ENCODE measurements at places on chromosomes 5 and 9.

GRCh38 chr5:118776755-118777154 lies 211.6 kb downstream of the DTWD2 start:
- no peak for DNase-seq

DNA sequence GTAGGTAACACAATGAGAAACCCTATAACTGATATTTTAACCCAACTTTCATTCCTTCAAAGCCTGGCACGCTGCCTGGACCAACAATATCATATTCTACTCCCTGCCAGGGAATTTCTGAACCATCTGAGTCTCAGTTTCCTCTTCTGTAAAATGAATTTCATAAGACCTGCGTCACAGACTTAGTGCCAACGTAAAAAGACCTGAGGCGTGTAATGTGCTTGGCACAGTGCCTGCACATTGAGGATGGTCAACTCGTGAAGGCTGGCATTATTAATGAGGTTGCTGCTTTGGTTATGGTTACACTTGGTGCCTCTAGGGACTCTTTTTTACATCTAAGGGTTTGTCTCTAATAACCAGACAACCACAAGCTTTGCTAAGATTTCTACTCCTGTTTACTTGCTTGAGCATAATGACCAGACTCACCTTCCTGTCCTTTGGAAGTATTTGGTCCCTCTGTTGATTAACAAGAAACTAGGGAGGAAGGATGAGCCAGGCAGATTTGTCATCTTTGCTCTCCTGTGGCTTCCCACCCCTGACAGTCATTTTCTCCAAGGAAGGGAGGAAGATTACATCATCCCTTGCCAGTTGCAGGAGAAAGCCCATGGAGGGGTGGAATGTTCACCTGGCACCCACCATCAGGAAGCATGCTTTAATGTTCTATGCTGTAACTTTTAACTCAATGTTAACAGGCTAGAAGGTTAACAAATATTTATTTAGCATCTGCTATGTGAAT lies 79.0 kb downstream of the PAPPA start:
- no peak for DNase-seq

DNA sequence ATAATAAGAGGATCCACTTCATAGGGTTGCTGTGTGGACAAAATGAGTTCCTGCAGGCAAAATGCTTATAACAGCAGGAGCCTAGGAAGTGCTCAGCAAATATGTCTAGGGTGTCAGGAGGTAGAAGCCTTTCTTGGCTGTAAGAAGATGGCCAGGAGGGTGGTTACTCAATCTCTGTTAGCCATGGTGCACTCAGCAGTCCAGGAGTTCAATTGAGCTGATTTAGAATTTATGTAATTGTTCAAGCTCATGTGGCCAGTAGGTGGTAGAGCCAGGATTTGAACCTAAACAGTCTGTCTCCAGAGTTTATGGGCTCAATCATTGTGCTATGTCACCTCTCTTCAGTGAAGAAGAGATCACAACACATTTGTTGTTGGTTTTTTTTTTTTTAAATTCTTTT lies 381.2 kb downstream of the KIF4B start:
- DNase-seq = no peak

- no peak for DNase-seq
Measured at GRCh38 chr5:102762562-102763227, 7.6 kb downstream of the PAM start.

DNA sequence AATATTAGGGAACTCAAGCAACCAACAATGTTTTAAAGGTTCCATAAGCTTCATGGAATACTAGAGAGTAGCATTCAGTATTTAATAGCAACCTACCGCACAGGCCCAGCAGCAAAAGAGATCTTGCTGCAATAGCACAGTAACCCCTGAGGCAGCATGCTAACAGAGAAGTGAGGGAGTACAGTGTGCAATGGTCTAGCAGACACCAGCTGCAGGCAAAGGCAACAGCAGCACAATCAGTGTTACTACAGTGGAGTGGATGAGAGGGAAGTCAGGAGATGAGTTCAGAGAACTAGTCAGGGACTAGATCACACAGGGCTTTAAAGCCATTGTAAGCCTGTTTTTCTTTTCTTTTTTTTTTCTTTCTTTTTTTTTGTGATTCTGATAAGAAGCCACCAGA lies 2.8 kb downstream of the TICAM2 start:
- DNase-seq = no peak

- DNase-seq = no peak
Measured at GRCh38 chr5:114330916-114331531, 30.8 kb upstream of the KCNN2 start.

DNA sequence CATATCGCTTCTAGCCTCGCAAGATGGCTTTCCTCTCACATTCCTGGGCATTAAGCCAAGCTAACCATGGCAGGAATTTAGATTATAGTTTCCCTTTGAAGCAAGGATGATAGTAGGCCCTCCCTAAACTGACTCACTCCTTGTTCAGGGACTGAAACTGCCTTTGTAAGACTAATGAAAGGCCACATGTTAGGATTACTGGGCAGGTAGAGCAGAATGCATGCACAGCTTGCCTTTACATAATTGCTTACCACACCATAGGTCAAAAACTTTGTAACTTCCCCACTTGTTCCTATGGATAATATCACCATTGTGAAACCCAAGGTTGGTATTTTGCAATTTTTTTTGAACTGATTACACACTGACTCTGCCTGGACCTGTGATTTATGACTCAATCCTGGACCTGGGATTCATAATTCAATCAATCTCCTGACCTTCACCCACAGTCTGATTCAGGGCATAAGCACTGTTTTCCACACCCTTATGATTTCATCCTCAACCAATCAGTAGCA lies 41.0 kb upstream of the PRDM9 start:
- DNase-seq = no peak

DNA sequence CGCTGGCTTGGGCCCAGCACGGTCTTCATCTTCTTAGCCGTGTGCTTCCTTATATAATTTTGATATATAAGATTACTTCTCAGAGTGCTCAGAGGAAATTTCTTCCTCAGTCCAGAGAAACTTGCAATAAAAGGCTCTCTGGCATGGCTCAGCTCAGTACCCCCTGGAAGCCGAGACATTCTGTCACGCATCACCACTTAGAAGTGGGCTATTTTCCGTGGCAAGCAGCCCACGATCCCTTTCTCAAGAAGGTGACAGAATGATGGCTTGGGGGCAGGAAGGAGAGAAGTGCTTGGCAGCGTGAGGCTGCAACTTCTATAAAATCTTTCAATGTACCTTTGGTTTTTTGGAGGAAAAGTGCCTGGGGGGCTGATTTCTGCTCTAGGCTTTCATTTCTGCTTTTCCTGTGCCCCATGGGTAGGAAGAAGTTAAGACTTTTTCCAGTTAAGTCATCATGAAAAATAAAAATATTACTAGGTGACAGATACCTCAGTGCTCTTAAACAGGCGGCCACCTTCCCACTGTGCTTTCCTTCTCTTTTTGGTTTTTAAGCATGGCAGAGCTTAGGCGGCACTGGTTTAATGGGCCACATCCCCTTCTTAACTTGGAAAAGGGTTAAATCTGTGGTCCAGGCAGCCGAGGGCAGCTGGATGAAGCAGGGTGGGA lies 104.6 kb downstream of the MVB12B start:
- DNase-seq = no peak

- DNase-seq = no peak
Measured at GRCh38 chr5:43019614-43020398, 20.3 kb downstream of the ANXA2R start.

DNA sequence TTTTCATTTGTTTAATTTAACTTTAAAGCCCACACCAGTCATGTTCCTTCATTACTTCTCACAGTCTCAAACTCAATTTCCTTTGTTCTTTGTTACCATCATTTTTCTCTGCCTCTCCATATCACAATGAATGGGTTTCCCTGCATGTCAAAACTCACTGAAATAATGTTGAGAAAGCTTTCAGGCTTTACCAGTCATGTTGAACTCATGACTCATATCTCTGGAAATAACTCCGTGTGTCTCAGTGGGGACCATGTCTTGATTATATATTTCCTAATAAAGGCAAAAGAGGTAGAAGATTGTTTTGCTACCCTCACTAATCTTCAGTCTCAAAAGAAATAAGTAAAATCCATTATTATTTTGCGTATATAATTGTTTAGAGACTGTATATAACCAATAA lies 231.2 kb downstream of the CHSY3 start:
- DNase-seq = no peak

DNA sequence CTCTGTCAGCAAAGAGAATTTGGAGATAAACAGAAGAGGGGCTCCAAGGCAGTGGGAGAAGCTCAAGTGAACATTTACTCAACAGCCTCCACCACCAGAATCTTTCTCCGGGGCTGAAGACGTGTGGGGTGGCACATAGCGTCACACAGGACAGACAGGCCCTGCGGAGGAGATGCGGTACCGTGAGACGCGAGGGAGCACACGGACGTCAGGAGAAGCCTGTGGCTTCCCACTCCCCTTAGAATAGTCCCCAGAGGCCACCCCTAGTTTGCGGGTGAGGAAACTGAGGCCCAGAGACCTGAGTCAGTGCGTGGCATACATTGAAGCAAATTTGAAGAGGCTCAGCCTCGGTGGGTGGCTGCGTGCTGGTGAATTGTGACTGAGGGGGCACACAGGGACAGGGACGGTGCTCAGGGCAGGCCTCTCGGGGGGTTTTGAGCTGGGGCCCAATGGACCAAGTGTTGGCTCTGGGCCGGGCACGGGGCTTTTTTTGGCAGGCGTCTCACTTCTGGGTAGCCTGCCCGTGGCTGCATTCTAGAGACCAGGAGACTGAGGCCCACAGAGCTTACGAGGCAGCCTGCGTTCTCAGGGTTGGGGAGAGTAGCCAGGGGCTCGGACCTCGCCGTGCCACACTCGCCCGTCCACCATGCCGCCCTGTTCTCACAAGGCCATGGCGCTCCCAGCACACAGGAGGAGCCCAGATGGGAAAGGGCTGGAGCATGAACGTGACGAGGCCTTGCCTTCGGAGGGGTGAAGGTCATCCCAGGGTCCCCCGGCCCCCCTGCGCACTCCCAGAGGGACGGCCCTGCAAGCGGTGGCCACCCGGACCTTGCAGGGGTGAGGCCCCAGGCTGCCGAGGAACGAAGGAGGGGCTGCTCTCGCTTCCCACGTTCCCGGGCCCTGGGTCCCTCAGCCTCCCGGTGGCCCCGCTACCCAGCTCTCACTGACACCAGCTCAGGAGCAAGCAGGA lies 220.6 kb downstream of the C9orf50 start:
- DNase-seq = no peak

GRCh38 chr5:133247881-133248624 lies 196.2 kb downstream of the HSPA4 start:
- no peak for DNase-seq

DNA sequence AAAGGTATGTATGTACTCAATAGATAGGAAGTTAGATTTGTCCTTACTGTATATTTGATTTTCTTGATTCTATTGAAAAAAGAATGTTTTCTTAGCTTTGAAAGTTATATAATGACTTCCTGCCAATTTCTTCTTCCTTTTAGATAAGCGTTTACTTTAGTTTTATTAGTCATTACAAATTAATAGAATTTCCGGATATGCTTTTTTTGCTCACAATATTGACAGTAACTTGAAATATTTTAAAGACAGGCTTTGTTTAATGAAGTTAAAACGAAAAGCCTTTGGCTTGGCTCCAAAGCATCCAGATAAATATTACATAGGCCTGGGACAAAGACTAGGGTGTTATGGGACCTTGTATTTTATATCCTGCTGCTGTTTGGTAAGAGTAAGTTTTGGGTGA lies 49.5 kb downstream of the CWC27 start:
- DNase-seq = no peak

DNA sequence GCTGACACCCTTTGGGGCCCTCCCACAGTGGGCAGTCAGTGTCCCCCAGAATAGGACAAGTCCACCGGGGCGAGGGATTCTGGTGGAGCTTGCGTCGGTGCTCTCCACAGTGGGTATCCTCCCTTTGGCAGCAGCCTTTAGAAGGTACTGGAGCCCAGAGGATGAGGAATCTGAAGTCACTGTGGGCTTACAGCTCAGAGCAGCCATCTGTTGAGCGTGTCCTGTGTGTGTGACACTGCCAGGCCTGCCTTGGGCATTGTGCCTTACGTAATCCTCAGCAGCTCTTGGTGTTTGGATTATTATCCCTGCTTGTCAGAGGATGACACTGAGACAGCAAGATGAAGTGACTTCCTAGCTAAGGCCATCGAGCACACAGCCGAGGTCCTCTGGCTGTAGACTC lies 12.6 kb downstream of the URM1 start:
- no peak for DNase-seq

GRCh38 chr9:93090091-93090655 lies 5.8 kb upstream of the CARD19 start:
- DNase-seq = no peak

DNA sequence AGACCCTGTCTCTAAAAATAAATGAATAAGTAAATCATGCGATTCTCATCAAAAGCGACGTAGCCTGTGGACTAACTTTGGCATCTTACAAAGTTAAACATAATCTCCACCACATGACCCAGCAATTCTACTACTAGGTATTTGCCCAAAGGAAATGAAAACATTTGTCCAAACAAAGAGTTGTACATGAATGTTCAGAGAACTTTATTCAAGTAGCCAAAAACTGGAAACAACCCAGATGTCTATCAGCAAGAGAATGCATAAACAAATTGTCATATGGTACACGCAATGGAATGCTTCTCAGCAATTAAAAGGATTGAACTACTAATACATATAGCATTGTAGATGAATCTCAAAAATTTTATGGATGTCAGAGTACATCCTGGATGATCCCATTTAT lies 82.6 kb downstream of the ADRB2 start:
- DNase-seq = no peak

DNA sequence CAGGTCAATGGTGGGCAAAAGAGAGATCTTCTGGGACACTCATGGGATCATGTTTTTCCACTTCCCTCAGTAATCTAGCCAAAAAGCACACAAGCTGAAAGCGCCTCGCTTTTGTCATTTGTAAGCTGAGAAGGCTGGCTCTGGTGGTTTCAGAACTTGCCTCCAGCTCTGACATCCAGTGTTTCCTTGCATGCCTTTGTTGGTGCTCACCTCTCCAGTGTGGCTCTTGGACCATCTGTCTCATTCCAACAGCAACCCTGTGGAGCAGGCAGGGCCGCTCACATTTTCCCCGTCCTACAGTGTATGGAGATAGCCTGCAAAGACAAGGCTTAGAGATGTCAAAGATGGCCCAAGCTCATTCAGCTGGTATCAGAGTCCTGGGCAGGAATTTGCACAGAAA lies 160.8 kb upstream of the KLF4 start:
- DNase-seq = no peak

DNA sequence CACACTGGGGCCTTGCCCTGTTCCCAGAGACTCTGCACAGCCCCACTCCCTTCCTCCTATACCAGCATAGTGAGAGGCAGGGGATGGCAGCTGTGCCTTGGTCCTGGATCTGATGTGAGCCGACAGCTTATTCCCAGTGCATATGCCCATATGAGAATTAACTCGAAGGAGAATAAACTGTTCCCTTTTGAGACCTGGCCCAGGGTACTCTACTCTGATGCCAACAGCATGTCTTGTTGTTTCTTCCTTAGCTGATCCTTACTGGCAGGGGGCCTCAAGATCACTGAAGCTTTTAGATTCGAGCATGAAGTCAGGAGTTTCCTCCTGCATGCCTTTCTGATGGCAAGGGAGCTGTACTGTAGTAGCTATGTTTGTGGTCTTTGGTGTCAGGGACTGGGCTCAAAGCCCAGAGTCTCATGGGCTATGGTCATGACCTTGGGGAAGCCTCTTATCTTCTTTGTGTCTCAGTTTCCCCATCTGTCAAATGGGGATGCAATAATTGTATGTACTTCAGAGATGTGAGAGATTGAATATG lies 57.1 kb downstream of the DOCK2 start:
- DNase-seq = no peak

GRCh38 chr5:77449981-77450380 lies 42.1 kb downstream of the WDR41 start:
- no peak for DNase-seq

GRCh38 chr9:88722753-88723152 lies 187.8 kb downstream of the NXNL2 start:
- no peak for DNase-seq

GRCh38 chr9:123669346-123669745 lies 260.6 kb downstream of the DENND1A start:
- DNase-seq = no peak
